Fibroblast of lung (primary cell): ENCODE measurements at places on chromosomes 7 and 10. TPM values are rescaled to one million over a fixed set of nuclear protein-coding genes. Genes with fewer than 3 reads are reported as not detected.

HIBADH gene
- 69.3 and 88.7 TPM in 2 replicates for total RNA-seq

INSYN2A gene
- total RNA-seq, result 0.51 and 0.66 TPM in 2 replicates

MYL10 gene
- not detected in 2 replicates for total RNA-seq

BCL7B gene
- total RNA-seq, result 20.0 and 26.9 TPM in 2 replicates

CCDC186 gene
- total RNA-seq, result 15.2 and 15.7 TPM in 2 replicates

AZGP1 gene
- total RNA-seq, result not detected in 2 replicates

SUGCT gene
- 6.7 and 16.5 TPM in 2 replicates for total RNA-seq

CTTNBP2 gene
- 4.4 and 8.3 TPM in 2 replicates for total RNA-seq

ECD gene
- total RNA-seq, result 18.2 and 22.0 TPM in 2 replicates

MLXIPL gene
- total RNA-seq, result 0.51 TPM in 1 of 2 replicates, not detected in the other

SLC35G1 gene
- total RNA-seq, result 2.1 and 4.0 TPM in 2 replicates

PGAM1 gene
- total RNA-seq, result 165 and 209 TPM in 2 replicates

MET gene
- total RNA-seq, result 29.8 and 44.4 TPM in 2 replicates

ACTR1A gene
- 94.8 and 128 TPM in 2 replicates for total RNA-seq

TRPV5 gene
- total RNA-seq, result not detected in 2 replicates

ARF5 gene
- 105 and 113 TPM in 2 replicates for total RNA-seq

GIMAP8 gene
- under 0.01 TPM in 2 replicates for total RNA-seq

MEOX2 gene
- total RNA-seq, result 0.50 and 1.5 TPM in 2 replicates

DGKB gene
- total RNA-seq, result 0.26 TPM in 1 of 2 replicates, not detected in the other

TSPAN12 gene
- total RNA-seq, result 1.5 and 1.7 TPM in 2 replicates

SLC13A1 gene
- total RNA-seq, result not detected in 2 replicates

MYOF gene
- total RNA-seq, result 161 and 298 TPM in 2 replicates

EMX2 gene
- total RNA-seq, result not detected in 2 replicates

IFIT1B gene
- under 0.01 TPM in 1 of 2 replicates, not detected in the other for total RNA-seq

CLRN3 gene
- not detected in 2 replicates for total RNA-seq

SPDYE16 gene
- 0.17 and 0.51 TPM in 2 replicates for total RNA-seq

FAM131B gene
- total RNA-seq, result 3.8 and 4.4 TPM in 2 replicates

KAT6B gene
- 24.4 and 37.8 TPM in 2 replicates for total RNA-seq

ZNF853 gene
- total RNA-seq, result 0.66 and 4.4 TPM in 2 replicates

ASB13 gene
- total RNA-seq, result 9.8 and 15.4 TPM in 2 replicates

DCLRE1A gene
- total RNA-seq, result 8.7 and 9.4 TPM in 2 replicates

C10orf105 gene
- under 0.01 TPM in 2 replicates for total RNA-seq

CYP3A7 gene
- 23.9 and 37.8 TPM in 2 replicates for total RNA-seq

ACTR3C gene
- 0.50 and 2.6 TPM in 2 replicates for total RNA-seq

H2BK1 gene
- not detected in 2 replicates for total RNA-seq

GJD4 gene
- total RNA-seq, result 0.17 TPM in 1 of 2 replicates, not detected in the other

LIPN gene
- not detected in 2 replicates for total RNA-seq

ZSWIM8 gene
- 47.0 and 60.9 TPM in 2 replicates for total RNA-seq

NEURL1 gene
- total RNA-seq, result under 0.01 TPM in 1 of 2 replicates, not detected in the other

GIMAP7 gene
- not detected in 2 replicates for total RNA-seq

TSPAN13 gene
- 0.77 and 2.8 TPM in 2 replicates for total RNA-seq

SPDYE3 gene
- total RNA-seq, result not detected in 2 replicates

SYT15B gene
- total RNA-seq, result not detected in 2 replicates

PTPRN2 gene
- total RNA-seq, result 0.77 and 1.2 TPM in 2 replicates

CYP2C8 gene
- total RNA-seq, result 0.17 TPM in 1 of 2 replicates, not detected in the other

GPR37 gene
- total RNA-seq, result 6.9 and 20.6 TPM in 2 replicates

SLC18A3 gene
- total RNA-seq, result not detected in 2 replicates

CALY gene
- 0.26 TPM in 1 of 2 replicates, not detected in the other for total RNA-seq

DDX50 gene
- total RNA-seq, result 65.5 and 69.7 TPM in 2 replicates

LIPF gene
- not detected in 2 replicates for total RNA-seq

CUZD1 gene
- total RNA-seq, result 0.50 and 0.51 TPM in 2 replicates

RBP3 gene
- not detected in 2 replicates for total RNA-seq

MYPN gene
- under 0.01 and 1.2 TPM in 2 replicates for total RNA-seq

AGR2 gene
- total RNA-seq, result not detected in 2 replicates

FOXI2 gene
- not detected in 2 replicates for total RNA-seq

IQUB gene
- 0.77 and 0.83 TPM in 2 replicates for total RNA-seq

VGF gene
- 0.26 and 0.66 TPM in 2 replicates for total RNA-seq

PTN gene
- 13.9 and 30.2 TPM in 2 replicates for total RNA-seq
